ENCODE measurements at places on chromosomes 1 and 21. TPM values are rescaled to one million over a fixed set of nuclear protein-coding genes. Genes with fewer than 3 reads are reported as not detected.
A peak's percentile ranks its signal among the peaks of the same experiment; 100 is the strongest.

- peaks cover 2% of the 10 kb centered on the region for H3K36me3 ChIP-seq
- no peaks in the 10 kb centered on the region for H3K27me3 ChIP-seq
- DNase-seq, result no peak
- H3K27ac ChIP-seq, result no peak overlapping the region
- no peak overlapping the region for H3K4me3 ChIP-seq
Measured at GRCh38 chr21:41830764-41831452, 48.2 kb downstream of the PRDM15 start.

- peaks cover 17% of the 10 kb centered on the region for H3K36me3 ChIP-seq
- no peak overlapping the region for H3K4me3 ChIP-seq
- H3K27me3 ChIP-seq, result no peaks in the 10 kb centered on the region
- H3K27ac ChIP-seq, result no peak overlapping the region
Measured at GRCh38 chr1:113701429-113701828, 57.9 kb downstream of the PHTF1 start.

- H3K36me3 ChIP-seq, result no peaks in the 10 kb centered on the region
- DNase-seq, result no peak
- no peak overlapping the region for H3K4me3 ChIP-seq
- H3K4me1 ChIP-seq, result no peaks in the 10 kb centered on the region
Measured at GRCh38 chr1:111878091-111878490, 111.4 kb downstream of the KCND3 start.

Gene LYPD8
- total RNA-seq, result not detected

GRCh38 chr1:213409208-213409631, 358.2 kb downstream of the RPS6KC1 start:
- H3K27ac ChIP-seq, result no peak overlapping the region
- no peaks in the 10 kb centered on the region for H3K4me1 ChIP-seq
- no peaks in the 10 kb centered on the region for H3K27me3 ChIP-seq

GRCh38 chr21:19029816-19030215, 626.2 kb upstream of the TMPRSS15 start:
- H3K27me3 ChIP-seq, result no peaks in the 10 kb centered on the region
- H3K4me1 ChIP-seq, result no peaks in the 10 kb centered on the region
- no peak overlapping the region for H3K27ac ChIP-seq
- no peak overlapping the region for H3K4me3 ChIP-seq
- H3K36me3 ChIP-seq, result no peaks in the 10 kb centered on the region

GRCh38 chr21:45318556-45319404, 31.1 kb upstream of the POFUT2 start:
- DNase-seq, result no peak
- peaks cover 19% of the 10 kb centered on the region for H3K27me3 ChIP-seq
- H3K4me1 ChIP-seq, result peaks cover 12% of the 10 kb centered on the region
- no peak overlapping the region for H3K27ac ChIP-seq
- H3K36me3 ChIP-seq, result no peaks in the 10 kb centered on the region

DNA sequence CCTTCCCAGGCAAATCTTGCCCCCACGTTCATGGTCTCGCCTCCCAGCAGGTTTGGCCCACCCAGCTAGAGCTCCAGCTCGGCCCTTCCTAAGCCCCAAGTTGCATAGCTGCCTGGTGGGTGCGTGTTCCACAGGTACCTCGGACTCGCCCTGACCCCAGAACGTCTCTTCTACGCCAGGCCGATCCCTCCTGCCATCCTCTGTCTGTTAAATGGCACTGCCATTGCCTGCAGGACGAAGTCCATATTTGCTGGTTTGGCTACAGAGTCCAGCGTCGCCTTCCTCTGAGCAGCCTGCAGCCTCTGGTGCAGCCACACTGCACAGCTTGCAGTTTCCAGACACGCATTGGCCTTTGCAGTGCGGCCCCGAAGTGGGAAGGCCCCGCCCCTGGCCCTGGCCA, 228.1 kb downstream of the SDCCAG8 start:
- no peaks in the 10 kb centered on the region for H3K27me3 ChIP-seq
- no peak for DNase-seq
- no peak overlapping the region for H3K27ac ChIP-seq

- H3K36me3 ChIP-seq, result no peaks in the 10 kb centered on the region
- no peak for DNase-seq
- H3K4me1 ChIP-seq, result no peaks in the 10 kb centered on the region
- no peak overlapping the region for H3K4me3 ChIP-seq
- no peaks in the 10 kb centered on the region for H3K27me3 ChIP-seq
- H3K27ac ChIP-seq, result no peak overlapping the region
Measured at GRCh38 chr1:152501704-152502103, 8.9 kb upstream of the LCE5A start.

GRCh38 chr1:24191860-24192259, 4.8 kb upstream of the IFNLR1 start:
- peaks cover 68% of the 10 kb centered on the region for H3K4me1 ChIP-seq
- H3K27me3 ChIP-seq, result no peaks in the 10 kb centered on the region
- peaks cover 7% of the 10 kb centered on the region for H3K36me3 ChIP-seq

Gene UTS2
- total RNA-seq, result not detected

Gene WNT3A
- total RNA-seq, result not detected

DNA sequence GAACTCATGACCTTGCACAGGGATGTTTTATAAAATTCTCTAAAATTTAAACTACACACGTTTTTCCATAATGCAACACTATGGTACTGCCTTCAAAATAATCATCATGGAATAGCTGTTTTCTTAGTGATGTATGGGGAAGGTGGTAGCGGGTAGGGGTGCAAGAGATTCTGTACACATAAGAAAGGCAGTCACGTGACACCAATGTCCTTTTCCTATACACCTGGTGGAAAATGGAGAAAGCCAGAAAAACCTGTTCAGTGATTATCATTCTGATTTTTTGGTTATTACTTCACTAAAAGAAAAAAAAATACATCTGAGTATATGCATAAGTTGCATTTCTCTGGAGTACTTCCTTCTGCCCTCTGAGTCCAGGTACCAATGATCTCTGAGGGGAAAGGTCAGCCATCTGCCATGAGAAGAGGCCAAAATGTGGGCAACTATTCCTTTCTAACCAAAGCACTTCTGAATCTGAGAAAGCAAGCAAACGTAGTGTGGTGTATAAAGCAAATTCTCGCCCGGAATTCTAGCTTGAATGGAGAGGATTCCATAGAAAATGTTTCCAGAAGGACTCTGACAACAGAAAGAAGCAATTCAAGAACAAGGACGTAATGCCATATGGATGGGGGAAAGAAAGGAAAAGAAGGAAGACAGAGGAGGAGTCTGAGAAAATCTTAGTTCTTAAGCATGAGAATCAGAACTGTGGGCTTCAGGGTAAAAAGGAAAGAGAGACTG, 137.3 kb downstream of the RERE start:
- no peak for DNase-seq
- no peak overlapping the region for H3K27ac ChIP-seq
- H3K4me1 ChIP-seq, result peaks cover 34% of the 10 kb centered on the region
- H3K36me3 ChIP-seq, result peaks cover 1% of the 10 kb centered on the region
- H3K27me3 ChIP-seq, result no peaks in the 10 kb centered on the region

GRCh38 chr1:155977690-155978324, 540 bp downstream of the ARHGEF2 start:
- peak overlapping the region; percentile 99 for H3K4me3 ChIP-seq
- no peaks in the 10 kb centered on the region for H3K27me3 ChIP-seq
- peaks cover 47% of the 10 kb centered on the region for H3K36me3 ChIP-seq
- H3K27ac ChIP-seq, result peak overlapping the region; percentile 87

- H3K27ac ChIP-seq, result peak overlapping the region; percentile 37
Measured at GRCh38 chr1:43069461-43070050, 102.5 kb downstream of the EBNA1BP2 start.

GRCh38 chr1:112836642-112837041, 119.4 kb downstream of the SLC16A1 start:
- H3K36me3 ChIP-seq, result no peaks in the 10 kb centered on the region
- DNase-seq, result no peak
- no peak overlapping the region for H3K4me3 ChIP-seq
- peaks cover 21% of the 10 kb centered on the region for H3K27me3 ChIP-seq

GRCh38 chr1:205513774-205514173, 9.3 kb downstream of the CDK18 start:
- H3K27me3 ChIP-seq, result no peaks in the 10 kb centered on the region
- H3K4me1 ChIP-seq, result no peaks in the 10 kb centered on the region
- DNase-seq, result no peak
- no peak overlapping the region for H3K27ac ChIP-seq
- H3K36me3 ChIP-seq, result no peaks in the 10 kb centered on the region
- no peak overlapping the region for H3K4me3 ChIP-seq

DNA sequence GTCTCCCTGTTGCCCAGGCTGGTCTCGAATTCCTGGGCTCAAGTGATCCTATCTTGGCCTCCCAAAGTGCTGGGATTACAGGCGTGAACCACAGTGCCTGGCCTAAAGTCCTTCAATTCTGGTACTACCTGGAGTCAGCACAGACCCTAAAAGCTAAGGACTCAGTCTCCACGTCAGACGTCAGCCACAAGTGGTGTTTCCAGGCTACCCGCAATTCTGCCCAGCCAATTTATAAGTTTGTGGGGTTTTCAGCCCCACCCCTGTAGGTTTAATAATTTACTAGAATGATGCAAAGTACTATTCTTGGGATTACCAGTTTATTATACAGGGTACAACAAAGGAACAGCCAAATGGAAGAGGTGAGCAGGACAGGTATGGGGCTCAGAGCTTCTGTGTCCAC, 10.6 kb upstream of the DIP2A start:
- no peak overlapping the region for H3K4me3 ChIP-seq
- H3K4me1 ChIP-seq, result peaks cover 10% of the 10 kb centered on the region
- DNase-seq, result no peak
- H3K27me3 ChIP-seq, result no peaks in the 10 kb centered on the region
- H3K27ac ChIP-seq, result no peak overlapping the region
- peaks cover 67% of the 10 kb centered on the region for H3K36me3 ChIP-seq

Gene LCE3D
- not detected for total RNA-seq

Gene ANKRD34A
- 2.2 TPM for total RNA-seq

DNA sequence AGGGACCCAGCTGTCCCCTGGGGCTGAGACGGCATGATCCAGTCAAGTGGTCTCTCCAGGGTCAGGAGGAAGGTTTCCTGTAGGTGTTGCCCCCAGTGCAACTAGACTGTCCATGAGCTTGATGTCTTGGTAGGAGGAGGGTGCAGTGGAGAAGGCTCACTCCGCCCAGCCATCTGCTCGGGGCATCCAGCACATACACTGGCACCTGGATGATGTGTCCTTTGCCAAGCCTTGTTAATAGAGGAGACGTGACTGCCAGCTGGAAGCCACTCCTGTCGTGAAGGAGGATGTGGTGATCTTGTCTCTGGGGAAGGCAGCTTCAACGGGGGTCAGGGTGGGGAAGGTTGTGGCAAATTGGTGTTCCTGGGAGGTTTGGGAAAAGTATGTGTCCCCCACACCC, 6.2 kb downstream of the DISP3 start:
- no peak for DNase-seq
- H3K4me1 ChIP-seq, result peaks cover 5% of the 10 kb centered on the region
- peaks cover 28% of the 10 kb centered on the region for H3K27me3 ChIP-seq
- no peaks in the 10 kb centered on the region for H3K36me3 ChIP-seq
- no peak overlapping the region for H3K4me3 ChIP-seq

GRCh38 chr1:12167493-12168429, 970 bp downstream of the TNFRSF1B start:
- H3K27me3 ChIP-seq, result no peaks in the 10 kb centered on the region
- peaks cover 41% of the 10 kb centered on the region for H3K36me3 ChIP-seq
- H3K27ac ChIP-seq, result peak overlapping the region; percentile 95
- H3K4me3 ChIP-seq, result peak overlapping the region; percentile 99

- H3K4me3 ChIP-seq, result no peak within 1 kb of the TSS
- peaks cover 29% of the 10 kb centered on the region for H3K4me1 ChIP-seq
- no peak for DNase-seq
- H3K27me3 ChIP-seq, result peaks cover 34% of the 10 kb centered on the region
Measured at GRCh38 chr1:35573198-35574124, at the start of gene TFAP2E. Gene TFAP2E (plus strand): TSS chr1:35573314. CDS start chr1:35573578, 264 bp downstream.

DNA sequence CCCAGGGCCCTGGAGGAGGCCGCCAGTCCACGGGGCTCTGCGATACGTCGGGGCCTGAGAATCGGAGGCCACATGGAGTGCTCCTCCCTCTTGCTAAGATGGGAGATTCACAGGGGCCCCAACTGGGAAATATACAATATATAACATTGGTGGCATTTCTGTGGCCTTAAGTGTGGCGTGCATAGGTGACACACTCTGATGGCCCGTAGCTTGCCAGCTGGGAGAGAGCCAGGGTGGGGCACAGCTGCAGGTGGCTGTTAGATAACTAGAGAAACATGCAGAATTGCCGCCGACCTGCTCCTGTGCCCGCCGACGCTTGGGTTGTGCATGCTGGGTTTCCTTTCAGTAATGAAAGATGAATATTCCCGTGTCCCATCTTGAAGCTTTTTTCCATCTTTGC, 30.1 kb downstream of the UMODL1 start:
- H3K27me3 ChIP-seq, result peaks cover 18% of the 10 kb centered on the region
- H3K4me1 ChIP-seq, result peaks cover 9% of the 10 kb centered on the region
- H3K36me3 ChIP-seq, result no peaks in the 10 kb centered on the region
- H3K4me3 ChIP-seq, result no peak overlapping the region

- no peaks in the 10 kb centered on the region for H3K27me3 ChIP-seq
- H3K4me3 ChIP-seq, result no peak overlapping the region
- H3K4me1 ChIP-seq, result peaks cover 10% of the 10 kb centered on the region
- DNase-seq, result no peak
- H3K36me3 ChIP-seq, result peaks cover under 1% of the 10 kb centered on the region
- no peak overlapping the region for H3K27ac ChIP-seq
Measured at GRCh38 chr1:243407284-243408018, 151.6 kb downstream of the SDCCAG8 start.
